ENCODE measurements at places on chromosomes 4 and X.

DNA sequence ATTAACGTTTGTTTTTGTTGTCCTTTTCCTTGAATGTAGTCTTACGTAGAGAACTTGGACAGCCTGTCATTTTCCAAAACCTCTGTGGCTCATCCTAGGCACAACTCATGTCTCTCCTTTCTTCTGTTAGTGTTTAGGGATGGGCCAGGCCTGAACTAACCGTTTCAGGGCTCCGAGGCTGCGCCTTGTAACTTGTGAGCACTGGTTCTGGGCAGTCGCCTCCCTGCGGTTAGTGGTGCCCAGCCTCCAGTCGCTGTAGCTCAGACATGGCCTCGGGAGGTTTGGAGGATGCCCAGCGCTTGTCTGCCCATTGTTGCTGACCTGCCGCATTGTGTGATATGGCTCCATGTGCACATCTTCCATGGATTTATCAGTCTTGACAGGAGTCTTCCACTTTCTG is 32.8 kb downstream of the TMEM131L start:
- DNase-seq: no peak

- DNase-seq: peak; percentile 42
Measured at GRCh38 chr4:102503301-102503746, 2.2 kb downstream of the NFKB1 start.

GRCh38 chr4:23909671-23910070 is 19.8 kb upstream of the PPARGC1A start:
- no peak for DNase-seq

GRCh38 chrX:88990882-88991582 is 244.0 kb downstream of the CPXCR1 start:
- no peak for DNase-seq

DNA sequence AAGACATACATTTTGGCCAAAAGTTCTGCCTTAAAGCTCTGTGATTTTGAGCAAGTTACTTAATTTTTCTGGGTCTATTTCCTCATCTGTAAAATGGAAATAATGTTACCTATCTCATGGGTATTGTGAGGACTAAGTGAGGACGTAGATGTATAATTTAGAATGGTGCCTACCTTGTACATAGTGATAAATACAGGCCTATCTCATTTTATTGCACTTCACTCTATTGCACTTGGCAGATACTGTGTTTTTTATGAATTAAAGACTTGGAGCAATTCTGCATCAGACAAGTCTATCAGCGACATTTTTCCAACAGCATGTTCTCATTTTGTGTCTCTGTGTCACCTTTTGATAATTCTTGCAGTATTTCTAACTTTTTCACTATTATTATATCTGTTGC is 50.9 kb upstream of the RAB9B start:
- DNase-seq: no peak
